ENCODE measurements at places on chromosomes 12 and 14.
A peak's percentile ranks its signal among the peaks of the same experiment; 100 is the strongest.

DNA sequence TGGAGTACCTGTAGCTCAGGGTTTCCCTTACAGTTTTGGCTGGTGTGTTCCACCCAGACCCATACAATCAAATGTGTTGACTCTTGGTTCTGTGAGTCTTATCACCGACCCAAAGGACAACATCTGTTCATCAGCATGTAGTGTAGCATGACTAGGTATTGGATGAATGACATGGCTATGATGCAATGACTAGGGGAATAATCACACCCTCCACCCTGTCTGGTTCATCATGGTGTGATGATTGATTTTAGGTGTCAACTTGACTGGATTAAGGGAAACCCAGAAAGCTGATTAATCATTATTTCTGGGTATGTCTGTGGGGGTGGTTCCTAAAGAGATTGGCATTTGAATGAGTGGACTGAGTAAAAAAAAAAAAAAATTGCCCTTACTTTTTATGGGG lies 311.3 kb downstream of the DPF3 start:
- DNase-seq = no peak

GRCh38 chr12:89247967-89248366 lies 104.3 kb downstream of the DUSP6 start:
- DNase-seq = no peak

DNA sequence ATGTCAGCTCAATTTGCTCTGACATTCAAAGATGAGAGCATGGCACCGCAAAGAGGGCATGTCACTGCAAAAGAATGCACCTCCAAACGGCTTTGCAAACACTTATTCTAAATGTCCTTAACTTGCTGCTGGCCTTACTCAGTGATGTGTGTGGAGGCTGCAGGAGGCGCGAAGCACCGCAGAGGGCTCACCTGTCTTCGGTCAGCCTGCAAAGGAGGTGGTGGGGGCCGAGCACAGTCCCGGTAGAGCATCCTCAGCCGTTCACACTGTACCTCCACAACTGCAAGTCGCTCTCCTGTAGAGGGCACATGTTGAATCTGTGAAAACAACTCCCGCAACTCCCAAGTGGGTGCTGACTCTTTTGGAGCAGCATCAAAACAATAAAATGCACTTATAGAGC lies 93.8 kb downstream of the TRAFD1 start:
- no peak for DNase-seq

GRCh38 chr12:131826097-131826928 lies 1.9 kb upstream of the MMP17 start:
- no peak for DNase-seq

DNA sequence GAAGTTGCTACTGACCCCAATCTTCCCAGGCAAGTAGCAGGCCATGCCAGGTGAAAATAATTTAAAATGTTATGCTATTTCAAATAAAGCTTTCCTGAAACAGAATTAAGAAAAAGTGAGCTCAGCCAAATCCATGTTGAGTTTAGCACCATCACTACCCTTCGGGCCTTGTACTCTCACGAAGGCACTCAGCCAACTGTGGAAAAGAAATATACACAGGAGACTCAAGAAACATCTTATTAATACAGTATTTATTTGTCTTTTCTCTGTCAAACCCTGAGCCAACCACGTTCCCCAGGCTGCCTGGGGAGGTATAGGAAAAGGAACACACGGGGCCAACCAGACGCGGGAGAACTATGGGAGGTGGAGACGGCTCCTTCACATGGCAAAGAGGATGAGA lies 10.9 kb downstream of the ATP5MC2 start:
- no peak for DNase-seq

- no peak for DNase-seq
These were observed 11.8 kb upstream of the MYBPC1 start for GRCh38 chr12:101582937-101583336.

DNA sequence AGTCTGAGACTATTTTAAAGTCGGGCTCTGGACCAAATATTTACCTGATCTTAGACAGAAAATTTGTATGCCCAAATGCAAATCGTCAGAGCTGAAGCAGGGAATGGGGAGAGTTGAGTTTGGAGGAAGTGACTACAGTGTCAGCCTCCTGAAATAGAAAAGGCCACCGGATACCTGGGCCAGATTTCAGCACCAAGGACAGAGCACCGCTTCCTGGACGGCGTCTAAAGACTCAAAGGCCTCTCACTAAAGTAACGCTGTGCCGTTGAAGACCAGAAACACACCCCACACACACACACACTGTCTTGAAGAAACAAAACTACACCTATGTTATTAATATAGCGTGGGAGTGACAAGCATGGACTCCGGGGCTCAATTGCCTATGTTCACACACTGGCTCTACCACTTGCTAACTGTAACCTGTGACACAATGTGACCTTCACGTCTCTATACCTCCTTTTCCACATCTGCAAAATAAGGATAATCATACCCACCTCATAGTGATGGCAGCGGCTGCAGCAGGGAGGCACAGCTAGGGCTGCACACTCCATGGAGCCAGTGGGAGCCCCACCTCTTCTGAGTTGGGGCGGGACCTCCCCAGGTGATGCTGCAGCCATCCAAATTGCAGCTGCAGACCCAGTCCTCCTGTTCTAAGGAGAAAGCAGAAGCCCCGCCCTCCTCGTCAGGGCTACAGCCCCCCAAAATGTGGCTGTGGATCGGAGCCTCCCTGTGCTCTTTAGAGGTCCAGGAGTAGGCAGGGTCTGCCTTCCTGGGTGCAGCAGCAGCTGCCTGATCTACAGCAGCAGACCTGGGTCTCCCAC lies 35.6 kb downstream of the KRT76 start:
- peak; percentile 53 for DNase-seq

DNA sequence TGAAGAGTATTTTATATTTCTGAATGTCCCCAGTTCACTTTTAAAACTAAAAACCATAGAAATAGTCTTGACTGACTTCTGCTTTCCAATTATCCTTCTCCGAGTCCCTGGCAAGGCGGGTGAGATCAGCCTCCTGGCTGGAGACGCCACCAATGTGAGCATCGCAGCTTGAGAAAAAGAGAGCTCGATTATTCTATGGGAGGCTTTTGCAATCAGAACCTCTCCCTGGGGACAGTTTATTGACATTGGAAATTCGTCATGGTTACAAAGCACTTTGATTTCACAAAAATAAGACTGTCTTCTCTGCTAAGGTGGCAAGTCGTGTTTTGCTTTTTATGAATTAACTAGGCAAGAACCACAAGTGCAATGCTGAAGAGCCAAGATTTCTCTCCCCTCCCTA lies 23.6 kb upstream of the GPHB5 start:
- DNase-seq = no peak

GRCh38 chr12:1845886-1846285 lies 25.5 kb downstream of the LRTM2 start:
- no peak for DNase-seq

GRCh38 chr12:4151362-4152121 lies 122.0 kb upstream of the CCND2 start:
- DNase-seq = no peak

DNA sequence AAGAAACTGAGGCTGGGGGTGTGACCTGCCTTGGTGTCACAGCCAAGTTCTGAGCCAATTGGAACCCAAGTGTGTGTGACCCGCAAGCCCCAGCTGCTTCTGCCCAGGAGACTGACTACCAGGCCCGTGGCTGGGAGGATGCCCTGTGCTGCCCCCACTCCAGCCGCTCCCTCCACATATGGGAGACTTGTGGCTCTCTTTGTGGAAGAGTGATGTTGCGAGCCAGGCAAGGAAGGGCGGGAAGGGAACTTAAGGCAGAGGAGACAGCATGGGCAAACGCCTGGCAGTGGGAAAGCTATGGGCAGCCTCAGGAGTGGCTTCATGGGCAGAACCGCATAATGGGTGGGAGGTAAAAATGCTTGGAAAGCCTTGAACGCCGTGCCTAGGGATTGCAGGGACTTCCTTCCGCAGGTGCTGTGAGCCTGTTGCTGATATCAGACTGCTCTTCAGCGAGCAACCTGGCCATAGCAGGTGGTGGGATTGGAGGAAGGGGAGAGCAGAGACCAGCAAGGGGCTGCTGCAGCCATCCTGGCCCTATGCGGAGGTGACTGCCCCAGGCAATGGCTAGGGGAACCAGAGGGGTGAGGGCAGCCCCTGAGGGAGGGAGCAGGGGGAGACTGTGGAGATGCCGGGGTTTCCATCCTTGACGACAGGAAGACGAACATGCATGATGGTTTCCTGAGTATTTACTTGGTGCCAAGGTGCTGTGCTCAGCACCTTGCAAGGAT lies 115.7 kb downstream of the LGMN start:
- no peak for DNase-seq

DNA sequence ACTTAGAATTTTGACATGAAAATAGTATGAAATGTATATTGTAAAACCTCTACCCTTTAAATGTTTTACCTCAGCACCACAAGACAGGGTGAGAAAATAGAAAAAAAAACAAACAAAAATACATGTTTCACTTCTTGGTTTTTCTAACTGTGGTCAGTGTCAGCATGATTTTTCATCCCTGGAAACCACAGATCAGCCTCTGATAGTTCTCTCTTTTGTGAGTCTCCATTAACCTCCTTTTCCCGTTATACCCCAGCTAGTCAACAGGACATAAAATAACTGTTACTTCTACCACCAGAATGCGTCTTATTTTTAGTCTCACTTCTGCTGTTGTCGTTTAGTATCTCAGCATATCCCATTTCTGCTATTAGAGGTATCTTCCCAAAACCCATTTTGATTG lies 48.3 kb upstream of the KCNMB4 start:
- DNase-seq = no peak

DNA sequence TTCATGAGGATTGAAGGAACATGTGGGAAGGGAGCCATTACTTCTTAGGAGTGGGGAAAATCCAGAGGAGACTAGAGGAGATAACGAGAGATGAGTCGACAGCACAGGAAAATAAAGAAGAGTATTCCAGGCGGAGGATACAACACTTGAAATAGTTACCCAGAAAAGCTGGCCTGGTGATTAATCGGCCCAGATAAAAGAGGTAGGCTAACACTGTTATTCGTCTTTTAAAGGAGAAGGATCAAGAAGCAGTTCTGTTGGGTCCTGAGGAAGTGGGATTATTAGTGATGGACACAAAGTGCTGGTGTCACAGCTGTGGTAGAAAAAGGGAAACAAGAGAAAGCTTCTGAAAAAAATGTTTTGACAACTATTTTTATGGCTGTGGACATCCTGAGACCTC lies 425.3 kb downstream of the ZFP36L1 start:
- no peak for DNase-seq

DNA sequence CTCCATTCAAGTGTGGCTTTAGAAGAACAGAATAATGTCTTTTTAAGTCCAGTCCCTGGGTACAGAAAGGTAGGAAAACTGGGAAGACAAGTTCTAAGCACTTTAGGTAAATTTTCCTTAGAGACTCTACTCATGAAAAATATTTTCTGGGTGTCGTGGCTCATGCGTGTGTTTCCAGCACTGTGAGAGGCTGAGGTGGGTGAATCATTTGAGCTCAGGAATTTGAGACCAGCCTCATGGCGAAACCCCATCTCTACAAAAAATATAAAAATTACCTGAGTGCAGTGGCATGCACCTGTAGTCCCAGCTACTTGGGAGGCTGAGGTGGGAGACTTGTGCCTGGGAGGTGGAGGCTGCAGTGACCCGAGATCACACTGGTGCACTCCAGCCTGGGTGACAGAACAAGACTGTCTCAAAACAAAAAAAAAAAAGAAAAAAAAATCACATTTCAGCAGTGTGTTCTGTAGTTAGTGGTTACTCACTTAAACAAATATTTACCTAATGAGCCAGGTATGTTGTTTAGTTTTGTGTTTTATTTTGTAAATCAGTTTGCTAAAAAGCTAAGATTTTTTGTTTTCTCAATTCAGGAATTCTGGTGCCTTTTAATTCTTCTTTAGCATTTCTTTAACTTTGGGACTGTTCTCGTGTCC lies 52.3 kb upstream of the RD3L start:
- no peak for DNase-seq

DNA sequence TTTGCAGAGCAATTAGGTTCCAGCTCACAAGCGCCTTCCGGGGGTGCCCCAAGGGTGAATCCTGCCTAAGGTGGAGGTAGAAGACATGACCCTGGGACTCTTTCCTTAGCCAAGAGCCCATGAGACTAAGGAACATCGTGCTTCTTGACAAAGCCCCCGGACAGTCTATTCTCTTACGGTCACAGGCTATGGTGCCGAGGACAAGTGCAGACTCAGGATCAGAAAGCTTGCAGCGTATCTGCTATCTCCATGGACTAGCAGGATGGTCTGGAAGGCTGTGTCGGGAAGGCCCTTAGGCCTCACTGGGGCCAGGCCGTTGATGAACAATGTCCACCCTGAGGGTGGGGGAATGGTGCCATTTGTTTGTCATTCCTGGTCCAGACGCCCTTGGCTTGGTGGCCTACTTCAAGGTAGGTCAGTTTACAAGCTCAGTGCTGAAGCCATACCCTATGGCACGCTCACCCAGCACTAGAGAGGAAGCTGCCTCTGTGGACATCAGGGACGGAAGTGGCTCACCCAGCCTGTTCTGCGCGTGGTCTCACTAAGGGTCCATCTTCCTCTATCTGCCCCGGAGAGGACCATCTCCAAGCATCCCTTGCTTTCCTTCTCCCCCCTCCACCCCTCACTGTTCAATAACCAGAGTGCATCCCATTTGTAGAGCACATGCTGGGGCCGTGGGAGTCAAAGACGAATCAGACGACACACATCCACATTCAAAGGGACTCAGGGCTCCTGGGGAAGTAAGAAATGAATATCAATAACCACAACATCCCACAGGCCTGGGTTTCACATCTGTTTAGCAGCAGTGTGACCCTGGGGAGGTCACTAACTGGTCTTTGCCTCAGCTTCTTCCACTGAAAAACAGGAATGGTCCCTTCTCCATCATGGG lies 45.0 kb upstream of the IQSEC3 start:
- DNase-seq = no peak

DNA sequence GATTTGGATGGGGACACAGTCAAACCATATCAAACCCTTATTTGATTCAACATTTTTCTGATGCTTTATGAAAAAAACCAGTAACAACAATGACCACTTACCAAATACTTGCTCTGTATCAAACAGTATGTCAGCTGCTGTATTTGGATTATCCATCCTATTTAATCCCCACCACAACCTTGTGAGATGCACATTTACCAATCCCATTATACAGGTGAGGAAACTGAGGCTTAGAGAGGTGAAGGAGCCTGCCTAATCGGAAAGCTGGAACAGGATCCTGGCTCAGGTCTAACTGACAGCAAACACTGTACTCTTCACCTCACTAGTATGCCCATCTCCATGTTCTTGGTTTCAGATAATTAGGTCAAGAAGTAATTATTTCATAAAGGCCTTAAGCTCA lies 13.8 kb downstream of the CHST11 start:
- DNase-seq = no peak

DNA sequence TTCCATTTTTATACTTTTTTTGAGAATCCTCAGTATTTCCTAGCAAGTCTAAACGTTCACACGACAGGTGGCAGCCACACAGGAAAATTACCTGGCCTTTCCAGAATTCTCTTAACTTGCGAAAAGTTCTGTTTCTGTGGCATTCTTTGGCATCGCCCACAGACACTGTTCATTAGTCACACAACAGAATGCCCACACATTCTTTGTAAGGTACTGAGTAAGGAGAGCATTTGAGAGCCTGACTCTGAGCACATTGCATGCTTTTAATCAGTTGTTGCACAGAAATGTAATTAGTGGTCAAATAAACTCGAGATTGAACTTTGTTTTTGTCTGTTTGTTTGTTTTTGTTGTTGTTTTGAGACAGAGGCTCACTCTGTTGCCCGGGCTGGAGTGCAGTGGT lies 52.4 kb downstream of the LMNTD1 start:
- DNase-seq = no peak

- no peak for DNase-seq
These were observed 159.2 kb downstream of the CALM1 start for GRCh38 chr14:90556012-90556477.

GRCh38 chr12:128619263-128619662 lies 204.5 kb downstream of the SLC15A4 start:
- no peak for DNase-seq

- peak; percentile 55 for DNase-seq
These were observed 103.9 kb upstream of the MYL2 start for GRCh38 chr12:111024205-111024801.
